ENCODE measurements at places on chromosomes 7 and 10. TPM values are rescaled to one million over a fixed set of nuclear protein-coding genes. Genes with fewer than 3 reads are reported as not detected.

Gene SPAG6
- not detected for total RNA-seq

DNA sequence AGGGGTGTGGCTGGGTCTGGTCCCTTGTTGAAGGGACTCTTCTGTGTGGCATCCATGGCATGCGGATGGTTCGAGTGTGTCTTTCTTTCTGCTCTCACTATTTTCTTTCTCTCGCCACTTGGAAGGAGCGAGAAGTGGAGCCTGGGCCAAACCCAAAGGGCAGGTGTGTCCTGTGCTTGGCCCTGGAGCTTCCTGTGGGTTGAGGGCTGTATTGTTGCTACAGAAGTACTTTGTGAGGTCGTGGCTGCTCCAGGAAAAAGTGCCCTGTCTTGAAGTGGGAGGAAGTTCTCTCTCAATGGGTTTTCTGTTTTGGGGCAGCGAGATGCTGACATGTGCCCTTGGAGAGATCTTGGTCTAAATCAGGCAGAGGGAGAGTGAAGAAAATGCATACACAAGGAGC, 72.0 kb downstream of the DOCK1 start:
- no peak for DNase-seq

GRCh38 chr7:42982604-42983115, 50.5 kb downstream of the MRPL32 start:
- DNase-seq = no peak

- no peak for DNase-seq
These were observed 113.2 kb upstream of the SEM1 start for GRCh38 chr7:96822824-96823223.

DNA sequence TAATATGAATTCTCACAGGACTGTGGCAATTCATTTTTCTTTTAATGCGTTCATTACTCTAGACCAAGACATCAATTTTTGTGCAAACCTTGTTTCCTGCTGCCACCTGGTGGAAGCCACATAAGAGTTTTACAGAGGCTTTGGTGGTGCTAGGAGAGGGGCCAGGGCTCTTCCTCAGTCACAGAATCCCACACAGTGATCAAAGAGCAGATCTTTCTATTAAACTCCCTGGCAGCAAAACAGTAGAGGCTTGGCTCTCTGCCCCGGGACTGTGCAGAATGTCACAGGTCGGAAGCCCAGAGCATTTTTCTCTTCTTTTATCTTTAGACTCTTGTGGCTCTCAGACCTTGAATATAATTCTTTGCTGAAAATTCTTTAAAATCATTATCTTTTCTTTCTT, 506.4 kb upstream of the C7orf33 start:
- no peak for DNase-seq

DNA sequence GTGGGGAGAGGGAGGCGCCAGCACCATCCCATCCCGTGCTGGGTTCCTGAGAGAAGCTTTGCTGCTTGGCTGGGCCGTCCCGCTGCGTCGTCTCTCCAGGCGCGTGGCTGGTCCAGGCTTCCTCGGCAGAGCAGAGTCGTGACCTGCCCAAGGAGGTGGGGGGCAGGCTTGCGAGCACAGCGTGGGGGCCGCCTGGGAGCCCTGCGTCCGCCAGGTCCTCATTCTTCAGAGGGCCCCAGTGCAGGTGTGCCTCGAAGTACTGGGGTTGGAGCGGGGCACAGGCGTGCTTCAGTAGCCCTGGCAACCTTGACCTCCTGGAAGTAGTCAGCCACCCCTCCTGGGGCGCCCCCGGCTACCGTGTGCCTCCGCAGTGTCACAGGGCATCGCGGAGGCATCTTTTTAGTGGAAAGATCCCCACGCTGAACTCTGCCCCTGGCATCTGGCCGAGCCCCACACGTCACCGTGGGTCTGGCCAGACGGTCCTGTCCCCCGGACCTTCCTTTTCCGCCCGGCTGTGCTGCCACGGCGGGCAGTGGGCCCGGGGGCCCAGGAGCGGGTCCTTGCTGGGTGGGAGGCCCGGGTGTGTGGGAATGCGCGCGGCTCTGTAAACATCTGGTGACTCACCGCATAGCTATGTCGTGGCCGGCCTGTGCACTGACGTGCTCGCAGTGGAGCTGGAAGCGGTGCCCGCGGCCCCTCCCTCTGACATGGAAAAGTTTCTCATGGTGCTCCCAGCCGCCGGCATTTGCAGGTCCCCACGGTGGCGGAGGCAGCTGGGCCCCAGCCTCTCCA, 6.4 kb downstream of the MAFK start:
- no peak for DNase-seq

All from naive thymus-derived CD4-positive, alpha-beta T cell (primary cell).